SK-N-SH (cell line): ENCODE measurements at places on chromosomes 12 and 14. TPM values are rescaled to one million over a fixed set of nuclear protein-coding genes. Genes with fewer than 3 reads are reported as not detected.

- peaks cover 2% of the 10 kb centered on the region for H3K4me1 ChIP-seq
- no peak for DNase-seq
- H3K4me3 ChIP-seq: no peak overlapping the region
- peak overlapping the region; percentile 93 for H3K27ac ChIP-seq
Measured at GRCh38 chr12:26153421-26154154, 28.8 kb upstream of the BHLHE41 start.

- no peaks in the 10 kb centered on the region for H3K27me3 ChIP-seq
- H3K4me1 ChIP-seq: no peaks in the 10 kb centered on the region
- no peak overlapping the region for H3K27ac ChIP-seq
- no peaks in the 10 kb centered on the region for H3K36me3 ChIP-seq
- no peak overlapping the region for H3K4me3 ChIP-seq
- DNase-seq: peak; percentile 6
Measured at GRCh38 chr12:103012884-103013283, 55.4 kb downstream of the ASCL1 start.

DNA sequence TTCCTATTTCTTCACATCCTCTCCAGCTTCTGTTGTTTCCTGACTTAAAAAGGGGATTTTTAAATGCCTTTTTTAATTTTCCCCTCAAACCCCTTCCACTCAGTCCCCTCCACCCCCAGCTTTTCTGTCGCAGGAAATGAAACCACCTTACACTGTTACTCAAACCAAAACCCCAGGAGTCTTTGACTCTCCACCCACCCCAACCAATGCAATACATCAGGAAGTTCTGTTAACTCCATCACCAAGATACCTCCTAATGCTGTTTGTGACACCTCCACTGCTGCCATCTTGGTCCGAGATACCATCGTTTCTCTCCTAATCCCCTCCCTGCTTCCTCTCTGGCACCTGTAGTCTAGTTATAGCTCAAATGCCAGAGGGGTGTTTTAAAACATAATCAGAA lies 25.4 kb upstream of the CPM start:
- H3K4me3 ChIP-seq: no peak overlapping the region
- no peak for DNase-seq
- H3K27ac ChIP-seq: no peak overlapping the region
- no peaks in the 10 kb centered on the region for H3K36me3 ChIP-seq

Gene DRAM1
- polyA plus RNA-seq: 37.4 and 61.1 TPM in 2 replicates

- H3K27ac ChIP-seq: no peak overlapping the region
- no peak for DNase-seq
- no peaks in the 10 kb centered on the region; the same call in 1 of the 2 replicates for H3K4me1 ChIP-seq
- no peak overlapping the region for H3K4me3 ChIP-seq
- no peaks in the 10 kb centered on the region for H3K27me3 ChIP-seq
Measured at GRCh38 chr12:6786416-6787094, 2.8 kb upstream of the CD4 start.

- H3K36me3 ChIP-seq: no peaks in the 10 kb centered on the region
- H3K4me1 ChIP-seq: peaks cover 10% of the 10 kb centered on the region; the same call in 1 of the 2 replicates
- peak overlapping the region; percentile 91 for H3K27ac ChIP-seq
- H3K27me3 ChIP-seq: no peaks in the 10 kb centered on the region
- peak; percentile 9 for DNase-seq
Measured at GRCh38 chr14:68458840-68459469, 333.9 kb downstream of the ZFP36L1 start.
